Fibroblast of skin of right biceps (primary cell): ENCODE measurements at places on chromosomes 7 and 10.

DNA sequence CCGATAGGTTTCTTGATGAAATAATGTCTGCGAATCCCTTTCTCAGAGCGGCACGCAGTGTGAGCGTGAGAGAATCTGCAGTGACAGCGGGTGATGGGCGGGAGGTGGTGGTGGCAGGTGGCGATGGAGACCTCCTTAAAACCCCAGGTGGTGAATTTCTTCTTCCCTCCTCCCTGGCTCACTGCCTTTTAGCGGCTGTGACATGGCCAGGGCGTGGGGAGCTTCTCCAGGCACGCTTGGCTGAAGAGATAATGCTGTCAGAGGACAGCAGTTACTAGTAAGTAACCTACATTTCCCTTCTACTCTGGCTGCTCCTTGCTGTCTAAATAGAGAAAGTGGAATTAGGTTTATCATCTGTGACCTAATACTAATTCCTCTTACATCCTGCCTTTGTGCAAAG lies 141.4 kb upstream of the INSYN2A start:
- no peak for DNase-seq

DNA sequence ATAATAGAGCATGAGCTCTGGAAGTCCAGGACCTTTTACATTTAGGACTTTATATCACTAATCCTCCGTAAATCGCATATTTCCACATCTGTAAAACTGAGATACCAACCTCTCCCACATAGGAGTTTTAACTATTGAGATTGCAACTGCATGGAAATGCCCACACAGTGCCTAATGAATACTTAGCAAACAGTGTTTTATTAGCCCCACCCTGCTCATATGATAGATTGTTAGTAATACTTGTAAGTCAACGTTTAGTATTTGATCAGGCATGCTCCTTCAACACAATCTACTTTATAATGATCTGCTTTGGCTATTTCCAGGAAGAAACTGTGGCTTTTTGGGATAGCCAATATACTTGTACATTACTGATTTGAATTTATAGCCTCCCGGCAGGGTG lies 8.5 kb downstream of the PDZD8 start:
- no peak for DNase-seq

- DNase-seq: no peak
Observed at GRCh38 chr7:461117-461452, 58.6 kb downstream of the PDGFA start.

GRCh38 chr7:30684351-30684750 lies 2.1 kb upstream of the CRHR2 start:
- no peak for DNase-seq

GRCh38 chr7:149776289-149776688 lies 2.9 kb upstream of the ZNF467 start:
- peak; percentile 30 for DNase-seq

- DNase-seq: no peak
Observed at GRCh38 chr7:155879592-155879991, 67.3 kb upstream of the SHH start.

DNA sequence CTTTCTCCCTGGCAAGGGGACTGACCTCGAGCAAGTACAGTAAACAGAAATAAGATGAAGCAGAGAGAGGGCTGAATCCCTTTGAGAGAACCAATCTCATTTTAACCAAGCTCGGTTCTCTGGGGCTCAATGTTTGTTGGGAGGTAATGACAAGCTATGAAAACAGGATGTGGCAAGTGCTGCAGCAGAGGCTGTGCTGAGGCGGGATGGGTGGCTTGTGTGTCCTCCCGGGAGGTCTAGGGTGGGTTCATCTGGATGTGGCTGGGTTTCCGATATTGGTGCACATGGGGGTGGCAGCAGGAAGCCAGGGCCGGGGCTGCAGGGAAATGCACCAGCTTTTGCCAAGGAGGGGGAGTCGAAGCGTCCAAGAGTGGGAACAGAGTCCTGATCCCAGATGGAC lies 84.5 kb downstream of the AOAH start:
- no peak for DNase-seq

GRCh38 chr7:115260381-115260780 lies 338.5 kb downstream of the MDFIC start:
- DNase-seq: no peak

DNA sequence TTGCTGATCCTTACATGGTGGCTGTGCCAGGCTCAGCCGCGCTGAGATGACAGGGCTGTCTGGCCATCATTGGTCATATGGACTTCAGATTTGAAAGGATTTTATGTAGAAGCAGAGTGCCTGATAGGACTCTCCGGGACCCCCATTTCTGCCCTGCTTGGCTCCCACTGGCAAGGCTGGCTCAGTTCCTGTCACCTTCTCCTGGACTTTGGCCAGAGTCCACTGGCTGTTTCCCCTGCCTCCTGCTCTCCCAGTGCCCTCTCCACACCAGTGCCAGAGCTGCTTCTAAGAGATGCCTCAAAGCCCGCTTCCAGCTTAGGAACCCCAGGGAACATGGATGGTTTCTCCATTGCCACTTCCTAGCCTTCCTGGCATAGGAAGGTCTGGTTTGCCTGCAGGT lies 5.1 kb upstream of the SH2D4B start:
- DNase-seq: no peak

GRCh38 chr7:49631071-49631815 lies 142.2 kb upstream of the VWC2 start:
- DNase-seq: no peak

DNA sequence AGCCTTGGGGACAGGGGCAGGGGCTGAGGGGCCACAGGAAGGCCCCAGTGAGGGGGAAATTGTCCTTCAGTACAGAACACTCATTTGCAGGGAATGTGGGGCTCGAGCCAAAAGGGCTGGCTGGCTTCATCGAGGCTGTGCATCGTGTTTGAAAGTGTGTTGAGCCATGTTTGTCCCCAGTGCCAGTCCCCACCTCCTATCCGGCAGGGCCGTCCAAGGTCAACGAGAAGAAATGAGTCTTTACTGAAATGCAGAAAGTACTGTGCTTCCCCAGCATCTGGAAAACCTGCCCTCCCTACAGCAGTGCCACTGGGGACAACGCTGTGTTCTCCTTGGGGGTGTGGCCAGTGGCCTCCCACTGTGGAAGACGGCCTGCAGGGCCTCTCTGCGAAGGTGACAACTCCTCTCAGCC lies 214.1 kb downstream of the KLF6 start:
- DNase-seq: no peak

DNA sequence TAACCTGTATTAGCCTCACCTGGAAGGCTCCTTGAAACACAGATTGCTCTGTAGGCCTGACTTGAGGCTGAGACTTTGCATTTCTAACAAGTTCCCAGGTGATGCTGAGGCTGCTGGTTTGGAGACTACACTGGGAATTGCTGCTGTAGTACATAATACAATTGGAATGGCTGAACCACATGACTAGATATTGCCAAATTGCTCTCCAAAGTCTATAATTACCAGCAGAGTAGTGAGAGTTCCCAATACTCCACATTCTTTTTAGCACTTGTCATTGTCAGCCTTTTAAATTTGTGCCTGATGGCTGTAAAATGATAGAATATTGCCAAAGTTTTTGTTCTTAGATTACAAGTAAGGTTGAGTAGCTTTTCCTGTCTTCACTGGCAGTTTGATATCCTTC lies 39.9 kb downstream of the PLEKHA8 start:
- DNase-seq: peak; percentile 90

GRCh38 chr10:119100434-119101238 lies 3.3 kb upstream of the DENND10 start:
- DNase-seq: no peak

DNA sequence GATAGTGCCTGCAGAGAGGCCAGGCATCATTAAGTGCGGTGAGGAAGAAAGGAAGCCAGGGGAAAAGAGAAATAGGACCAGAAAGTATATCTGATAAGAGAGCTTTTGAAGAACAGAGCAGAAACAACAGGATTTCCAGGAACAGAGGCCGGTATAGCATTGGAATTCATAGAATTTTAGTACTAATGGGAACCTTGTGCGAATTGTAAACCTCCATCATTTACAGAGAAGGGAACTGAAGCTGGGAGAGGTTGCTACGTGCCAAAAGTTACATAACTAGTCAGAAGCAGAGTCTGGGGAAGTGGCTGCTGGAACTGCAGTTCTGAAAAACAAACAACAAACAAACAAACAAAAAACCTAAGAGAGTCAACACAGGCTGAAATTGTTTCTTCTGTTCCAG lies 5.4 kb upstream of the ZMYND11 start:
- peak; percentile 20 for DNase-seq

GRCh38 chr7:39299695-39300094 lies 266.5 kb upstream of the YAE1 start:
- DNase-seq: no peak

DNA sequence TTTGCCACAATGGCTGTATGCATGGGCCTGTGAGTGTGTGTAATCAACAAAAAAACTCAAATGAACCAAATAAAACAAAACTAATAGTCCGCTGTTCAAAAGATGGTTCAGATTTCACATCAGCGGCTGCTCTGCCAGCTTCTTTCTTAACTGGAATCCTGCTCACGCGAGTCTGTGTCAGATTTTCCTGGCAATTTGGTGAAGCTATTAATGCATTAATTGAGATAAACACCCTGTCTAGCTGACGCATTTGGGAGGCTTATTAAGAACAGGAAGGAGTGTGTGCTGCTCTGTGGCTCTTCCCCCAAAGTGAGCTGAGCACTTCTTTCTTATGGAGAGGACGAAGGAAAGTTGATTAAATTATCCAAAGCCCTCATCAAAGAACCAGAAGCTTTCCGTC lies 336.6 kb upstream of the MKI67 start:
- DNase-seq: no peak

DNA sequence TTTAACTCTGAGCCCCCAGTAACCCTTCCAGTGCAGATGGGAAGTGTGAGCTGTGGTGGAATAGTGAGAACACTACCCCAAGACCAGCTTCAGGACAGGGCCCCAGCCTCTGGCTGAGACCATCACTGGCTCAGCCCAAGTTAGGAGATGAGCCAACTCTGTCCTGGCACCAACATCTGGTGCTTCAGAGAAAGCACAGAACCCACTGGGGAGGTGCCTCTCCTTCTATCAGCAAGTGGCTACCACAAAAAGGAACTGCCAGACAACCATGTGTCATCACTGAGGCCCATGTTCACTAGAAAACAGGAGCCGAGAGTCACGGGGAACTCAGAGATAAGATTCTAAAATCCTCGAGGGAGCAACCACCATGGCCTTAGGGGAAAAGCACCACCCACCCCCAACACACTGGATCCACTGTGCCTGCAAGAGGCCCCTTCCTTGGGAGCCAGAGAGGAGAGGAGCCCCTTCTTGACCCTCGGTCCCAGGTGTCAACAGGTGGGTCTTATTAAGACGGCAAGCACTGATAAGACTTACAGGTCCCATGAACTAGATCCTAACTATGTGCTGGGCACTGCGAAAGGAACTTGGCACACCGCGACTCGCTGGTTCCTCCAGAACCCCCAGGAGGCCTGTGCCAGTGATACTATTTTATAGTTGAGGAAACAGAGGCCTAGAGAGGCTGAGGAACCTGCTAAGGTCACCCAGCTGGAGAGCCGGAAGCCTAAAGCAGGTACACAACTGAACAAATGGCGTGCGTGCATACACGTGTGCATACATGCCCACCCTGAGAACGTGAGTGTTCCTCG lies 102.7 kb downstream of the FAM53B start:
- peak; percentile 29 for DNase-seq

GRCh38 chr7:104933521-104933988 lies 80.5 kb upstream of the KMT2E start:
- no peak for DNase-seq

GRCh38 chr7:105691082-105691679 lies 109.9 kb upstream of the EFCAB10 start:
- DNase-seq: peak; percentile 19

DNA sequence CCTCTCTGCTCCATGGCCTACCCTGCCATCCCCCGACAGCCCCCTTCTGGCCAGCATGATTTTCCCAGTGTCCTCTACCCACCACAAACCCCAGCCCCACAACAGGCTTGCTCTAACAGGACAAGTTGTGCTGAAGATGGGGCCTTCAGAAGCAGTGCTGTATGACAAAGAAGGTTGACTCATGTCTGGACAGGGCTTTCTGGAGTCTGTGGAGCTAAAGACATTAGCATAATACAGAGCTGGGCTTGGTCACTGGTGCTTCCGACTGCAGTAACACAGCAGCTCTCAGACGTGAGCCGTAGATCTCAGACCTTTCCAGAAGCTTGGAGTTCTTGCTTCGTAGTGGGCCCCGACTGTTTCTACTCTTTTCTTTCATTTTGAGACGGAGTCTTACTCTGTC lies 100.5 kb downstream of the GTF2IRD1 start:
- no peak for DNase-seq

DNA sequence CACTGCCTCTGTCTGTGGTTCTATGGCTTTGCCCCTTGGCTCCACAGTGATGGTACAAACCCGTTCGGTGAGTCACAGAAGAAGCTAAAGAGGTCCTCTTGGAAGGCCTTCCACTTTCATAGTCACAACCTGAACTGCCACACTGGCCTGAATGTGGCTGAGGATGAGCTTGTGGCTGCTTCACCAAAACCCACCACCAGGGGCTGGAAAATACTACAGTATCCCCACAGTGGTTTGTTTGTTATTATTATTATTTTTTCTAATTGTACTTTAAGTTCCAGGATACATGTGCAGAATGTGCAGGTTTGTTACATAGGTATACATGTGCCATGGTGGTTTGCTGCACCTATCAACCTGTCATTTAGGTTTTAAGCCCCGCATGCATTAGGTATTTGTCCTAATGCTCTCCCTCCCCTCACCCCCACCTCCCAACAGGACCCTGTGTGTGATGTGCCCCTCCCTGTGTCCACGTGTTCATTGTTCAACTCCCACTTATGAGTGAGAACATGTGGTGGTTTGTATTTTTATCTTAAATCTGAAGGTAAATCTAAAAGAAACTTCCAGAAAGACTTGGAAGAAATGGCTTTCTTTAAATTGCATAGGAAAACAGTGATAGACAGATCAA lies 160.8 kb upstream of the NPSR1 start:
- DNase-seq: no peak

- no peak for DNase-seq
Observed at GRCh38 chr10:110340122-110340521, 35.4 kb upstream of the SMNDC1 start.

- no peak for DNase-seq
Observed at GRCh38 chr10:122102869-122103525, 114.0 kb downstream of the TACC2 start.
